ENCODE measurements at places on chromosomes 5 and 9. TPM values are rescaled to one million over a fixed set of nuclear protein-coding genes. Genes with fewer than 3 reads are reported as not detected.
A peak's percentile ranks its signal among the peaks of the same experiment; 100 is the strongest.

DNA sequence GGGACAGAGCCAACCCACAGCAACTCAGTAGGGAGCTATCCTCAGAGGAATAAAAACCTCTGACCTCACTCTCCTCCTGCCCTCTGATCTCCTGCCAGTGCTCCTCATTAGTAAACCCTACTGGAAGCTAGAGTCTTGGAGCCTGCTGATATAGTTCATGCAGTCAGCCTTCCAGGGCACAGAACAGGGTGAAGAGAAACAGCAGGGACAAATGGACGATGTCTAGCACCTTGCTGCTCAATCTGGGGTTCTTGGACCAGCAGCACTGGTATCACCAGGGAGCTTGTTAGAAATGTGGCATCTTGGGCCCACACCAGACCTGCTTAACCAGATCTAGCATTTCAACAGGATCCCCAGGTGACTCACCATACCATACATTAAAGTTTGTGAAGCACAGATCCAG, 5.5 kb upstream of the GALNT12 start:
- peaks cover 2% of the 10 kb centered on the region for H3K27me3 ChIP-seq
- H3K4me3 ChIP-seq = no peak overlapping the region
- H3K36me3 ChIP-seq = no peaks in the 10 kb centered on the region
- no peak overlapping the region for H3K27ac ChIP-seq

- H3K27me3 ChIP-seq = no peaks in the 10 kb centered on the region
- no peaks in the 10 kb centered on the region for H3K36me3 ChIP-seq
- no peak overlapping the region for H3K27ac ChIP-seq
- H3K4me3 ChIP-seq = no peak overlapping the region
- no peak for DNase-seq
- H3K4me1 ChIP-seq = peaks cover 2% of the 10 kb centered on the region
Observed at GRCh38 chr5:119077444-119077843, 6.6 kb downstream of the DMXL1 start.

Gene KLHL3
- 4.1 TPM for total RNA-seq

Gene C5orf58
- total RNA-seq = not detected

DNA sequence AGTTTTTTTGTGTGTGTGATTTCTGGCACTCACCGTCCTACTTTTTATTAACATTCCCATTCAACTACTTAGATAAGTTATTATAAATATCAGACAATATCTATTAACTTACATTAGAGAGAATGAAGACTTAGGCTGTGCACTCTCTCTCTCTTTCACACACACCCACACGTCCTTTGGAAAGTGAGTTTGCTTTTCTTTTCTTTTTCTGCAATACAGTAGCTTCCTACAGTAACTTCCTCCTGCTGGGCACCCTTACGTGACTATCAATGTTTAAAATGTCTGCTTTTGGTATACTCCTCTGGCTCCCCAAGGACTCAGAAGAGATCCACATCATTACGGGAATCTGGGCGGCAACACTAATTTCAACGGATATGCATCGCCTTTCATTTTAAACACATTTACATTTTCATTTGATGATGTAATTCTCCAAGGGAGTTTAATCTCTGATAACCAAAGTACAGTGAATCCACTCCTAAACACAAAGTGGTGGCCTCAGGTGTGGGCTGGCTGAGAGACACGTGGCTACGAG, 179.5 kb downstream of the MAPKAP1 start:
- H3K4me3 ChIP-seq = no peak overlapping the region
- no peak overlapping the region for H3K27ac ChIP-seq
- H3K36me3 ChIP-seq = no peaks in the 10 kb centered on the region
- peaks cover 17% of the 10 kb centered on the region for H3K4me1 ChIP-seq
- H3K27me3 ChIP-seq = no peaks in the 10 kb centered on the region

DNA sequence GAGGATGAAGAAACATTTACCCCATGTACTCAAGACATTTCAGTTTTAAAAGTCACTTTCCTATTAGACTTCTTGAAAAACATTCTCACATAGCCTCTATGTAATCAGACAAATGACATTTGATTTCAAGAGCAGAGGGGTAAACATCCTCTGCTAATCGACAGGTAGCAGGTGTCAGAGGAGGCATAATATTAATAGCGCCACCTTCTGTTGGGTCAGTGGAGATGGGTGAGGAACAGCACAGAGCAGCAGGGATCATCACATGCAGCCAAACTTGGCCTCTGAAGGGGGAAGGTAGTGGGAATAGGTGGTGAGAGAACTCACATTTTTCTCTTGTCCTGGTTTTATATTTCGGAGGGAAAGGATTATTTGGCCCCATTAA, 3.3 kb upstream of the LSM11 start:
- peaks cover 11% of the 10 kb centered on the region for H3K36me3 ChIP-seq
- H3K27ac ChIP-seq = no peak overlapping the region
- H3K27me3 ChIP-seq = no peaks in the 10 kb centered on the region
- no peak for DNase-seq

Gene RHOBTB3
- 447 TPM for total RNA-seq

GRCh38 chr5:14296533-14297331, 153.6 kb downstream of the TRIO start:
- H3K4me3 ChIP-seq = no peak overlapping the region
- peak overlapping the region; percentile 14 for H3K27ac ChIP-seq
- H3K36me3 ChIP-seq = peaks cover 66% of the 10 kb centered on the region
- H3K4me1 ChIP-seq = peaks cover 39% of the 10 kb centered on the region
- H3K27me3 ChIP-seq = no peaks in the 10 kb centered on the region
